Breast epithelium (tissue), 4 donors: ENCODE measurements at places on chromosomes 2 and 18. TPM values are rescaled to one million over a fixed set of nuclear protein-coding genes. Genes with fewer than 3 reads are reported as not detected.

DNA sequence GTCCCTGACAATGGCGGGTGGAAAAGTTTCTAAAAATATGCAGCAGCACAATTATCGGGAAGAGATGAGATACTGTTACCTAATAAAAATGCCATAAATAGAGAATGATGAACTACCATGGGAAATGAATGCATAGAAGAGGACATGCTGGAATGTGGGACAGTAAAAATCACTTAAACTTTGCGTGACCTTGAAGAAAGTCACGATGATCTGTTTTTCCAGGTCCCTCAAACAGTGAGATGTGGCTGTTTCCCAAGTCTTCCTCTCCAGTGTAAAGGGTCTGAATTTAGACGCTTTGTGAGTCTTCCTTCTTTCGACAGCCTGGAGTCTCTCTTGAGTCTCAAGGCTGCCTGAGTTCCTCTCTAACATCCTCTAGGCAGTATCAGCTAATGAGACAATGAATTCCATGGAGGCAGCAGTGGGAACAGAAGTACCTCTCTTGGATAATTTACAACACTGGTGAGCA lies 1.4 kb downstream of the CLUL1 start:
- H3K27me3 ChIP-seq = no peaks in the 10 kb centered on the region
- no peak overlapping the region for H3K4me3 ChIP-seq
- DNase-seq = no peak

DNA sequence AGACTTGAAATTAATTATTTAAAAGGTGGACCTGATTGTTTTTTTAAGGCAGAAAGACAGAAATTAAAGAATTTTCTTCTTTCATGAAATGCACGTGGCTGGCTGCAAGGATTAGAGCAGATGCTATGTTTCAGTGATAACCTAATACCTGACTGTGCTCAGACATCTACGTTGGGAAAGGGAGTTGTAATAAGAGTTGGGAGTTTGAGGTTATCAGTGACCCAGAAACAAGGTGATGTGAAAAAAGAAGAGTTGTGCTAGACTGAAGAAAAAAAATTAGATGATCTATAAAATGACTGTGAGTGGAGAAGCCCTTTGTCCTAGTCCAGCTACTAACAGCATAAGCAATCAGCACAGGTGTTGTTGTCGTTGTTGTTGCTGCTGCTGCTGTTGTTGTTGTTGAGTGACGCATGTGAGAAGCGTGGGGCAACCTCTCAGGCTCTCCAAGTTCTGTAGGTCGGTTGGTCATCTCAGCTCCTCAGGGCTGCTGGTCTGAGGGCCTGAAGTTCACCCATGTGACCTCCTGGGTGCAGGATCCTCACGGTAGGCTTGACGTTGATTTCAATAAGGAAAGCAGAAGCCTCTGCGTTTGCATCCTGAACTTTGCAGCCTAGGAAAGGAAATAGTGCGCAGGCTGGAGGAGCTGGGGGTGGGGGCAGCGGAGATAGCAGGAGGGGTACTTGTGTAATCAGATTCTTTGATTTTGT lies 7.6 kb downstream of the POU3F3 start:
- H3K4me1 ChIP-seq = no peaks in the 10 kb centered on the region
- H3K27me3 ChIP-seq = peaks cover 98% of the 10 kb centered on the region
- DNase-seq = no peak
- no peak overlapping the region for H3K27ac ChIP-seq

PROM2 gene
- total RNA-seq = 47.7 TPM

PCARE gene
- total RNA-seq = not detected

DNA sequence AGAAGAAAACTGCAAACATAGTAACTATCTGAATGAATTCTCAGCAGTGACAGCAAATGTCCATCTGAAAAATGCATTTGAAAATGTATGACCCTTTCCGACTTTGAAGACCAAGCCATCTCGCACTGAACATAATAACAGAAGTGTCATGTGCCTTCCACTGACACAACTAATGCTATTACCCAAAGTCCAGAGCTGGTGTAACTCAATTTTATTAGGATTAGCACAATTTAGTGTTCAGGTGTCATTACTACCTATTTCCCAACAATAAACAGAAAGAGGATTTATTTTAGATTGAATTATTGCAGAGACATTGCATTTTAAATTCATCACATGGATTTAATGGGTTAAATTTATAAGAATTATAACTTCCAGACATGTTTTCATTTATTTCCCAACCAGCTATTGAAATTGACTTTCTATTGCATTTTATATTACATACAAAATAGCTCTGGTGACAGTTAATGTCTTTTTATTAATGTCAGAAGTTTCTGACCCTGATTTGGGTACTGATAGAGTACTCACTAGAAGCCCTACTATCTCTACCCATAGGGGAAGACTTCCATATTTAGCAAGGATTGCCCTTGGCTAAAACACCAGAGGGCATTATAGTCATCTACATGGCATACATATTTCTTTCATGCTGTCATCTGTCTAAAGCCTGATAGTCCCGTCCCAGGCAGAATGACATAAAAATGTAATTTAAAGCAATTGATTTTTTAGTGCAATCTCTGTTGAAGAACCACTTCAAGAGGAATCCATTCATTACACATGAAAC lies 7.0 kb upstream of the STK39 start:
- no peak overlapping the region for H3K27ac ChIP-seq
- no peaks in the 10 kb centered on the region for H3K27me3 ChIP-seq
- H3K36me3 ChIP-seq = no peaks in the 10 kb centered on the region
- H3K4me1 ChIP-seq = no peaks in the 10 kb centered on the region
- no peak overlapping the region for H3K4me3 ChIP-seq
- DNase-seq = no peak

DNA sequence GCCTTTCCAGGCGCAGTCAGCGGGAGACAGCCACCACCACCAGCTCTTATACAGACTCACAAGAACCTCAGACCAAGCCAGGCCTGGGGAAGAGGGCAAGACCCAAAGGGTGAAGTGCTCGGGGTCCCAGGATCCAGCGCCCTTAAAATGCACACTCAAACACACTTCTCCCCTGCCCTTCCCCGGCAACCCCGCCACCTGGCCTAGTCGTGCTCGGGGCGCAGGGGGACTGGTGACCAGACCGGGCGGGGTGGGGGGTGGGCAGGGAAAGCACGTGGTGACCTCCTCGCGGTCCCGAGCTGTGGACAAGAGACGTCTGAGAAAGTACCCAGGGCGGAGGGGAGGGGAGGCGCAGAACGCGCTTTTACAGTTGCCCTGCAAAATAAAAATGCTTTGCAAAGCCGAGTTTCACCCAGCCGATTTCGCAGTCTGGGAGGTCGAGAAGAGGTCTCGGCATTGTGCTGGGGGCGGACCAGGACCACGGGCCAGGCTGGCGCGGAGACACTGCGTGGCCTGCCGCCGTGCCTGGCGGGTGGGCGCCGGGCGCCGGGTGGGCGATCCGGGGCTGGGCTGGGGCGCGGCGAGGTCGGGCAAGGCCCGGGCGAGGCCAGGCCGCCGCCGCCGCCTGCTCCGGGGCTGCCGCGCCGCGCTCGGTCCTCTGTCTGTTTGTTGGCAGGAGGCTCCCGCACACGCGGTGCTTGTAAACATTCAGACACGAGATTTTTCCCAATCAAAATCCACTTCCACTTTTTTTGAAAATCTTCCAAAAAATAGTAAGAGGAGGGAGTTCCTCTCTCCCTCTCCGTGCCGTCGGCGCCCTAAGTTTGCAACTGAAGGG lies 2.0 kb downstream of the BCL11A start:
- H3K27me3 ChIP-seq = no peaks in the 10 kb centered on the region
- H3K4me1 ChIP-seq = no peaks in the 10 kb centered on the region
- H3K27ac ChIP-seq = peak overlapping the region; percentile 76
- DNase-seq = no peak

PLEKHH2 gene
- 42.1 TPM for total RNA-seq

FHOD3 gene
- total RNA-seq = 1.9 TPM

APCDD1 gene
- 275 TPM for total RNA-seq

DNA sequence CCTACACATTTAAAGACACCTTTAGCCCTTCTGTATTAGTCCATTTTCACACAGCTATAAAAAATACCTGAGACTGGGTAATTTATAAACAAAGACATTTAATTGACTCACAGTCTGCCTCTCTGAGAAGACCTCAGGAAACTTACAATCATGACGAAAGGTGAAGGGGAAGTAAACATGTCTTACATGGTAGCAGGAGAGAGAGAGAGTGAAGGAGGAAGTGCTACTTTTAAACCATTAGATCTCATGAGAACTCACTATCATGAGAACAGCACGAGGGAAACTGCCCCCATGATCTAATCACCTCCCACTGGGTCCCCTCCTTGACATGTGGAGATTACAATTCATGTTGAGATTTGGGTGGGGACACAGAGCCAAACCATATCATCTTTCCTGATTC lies 946.6 kb downstream of the SLC4A3 start:
- H3K27ac ChIP-seq = no peak overlapping the region
- no peaks in the 10 kb centered on the region for H3K36me3 ChIP-seq
- no peak overlapping the region for H3K4me3 ChIP-seq
- H3K27me3 ChIP-seq = no peaks in the 10 kb centered on the region

DNA sequence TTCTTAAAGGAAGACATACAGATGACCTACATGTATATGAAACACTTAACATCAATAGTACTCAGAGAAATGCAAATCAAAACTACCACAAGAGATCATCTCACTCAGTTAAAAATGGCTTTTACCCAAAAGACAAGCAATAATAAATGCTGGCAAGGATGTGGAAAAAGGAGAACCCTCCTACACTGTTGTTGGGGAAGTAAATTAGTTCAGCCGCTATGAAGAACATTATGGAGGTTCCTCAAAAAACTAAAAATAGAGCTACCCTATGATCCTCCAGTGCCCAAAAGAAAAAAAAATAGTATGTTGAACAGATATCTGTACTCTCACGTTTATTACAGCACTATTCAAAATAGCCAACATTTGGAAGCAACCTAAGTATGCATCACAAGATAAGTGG lies 1579.4 kb upstream of the TMEFF2 start:
- H3K4me3 ChIP-seq = no peak overlapping the region
- DNase-seq = no peak
- no peaks in the 10 kb centered on the region for H3K4me1 ChIP-seq
- H3K27me3 ChIP-seq = no peaks in the 10 kb centered on the region

FER1L5 gene
- 0.73 TPM for total RNA-seq

- no peaks in the 10 kb centered on the region for H3K36me3 ChIP-seq
- H3K27ac ChIP-seq = no peak overlapping the region
- DNase-seq = no peak
- H3K4me1 ChIP-seq = no peaks in the 10 kb centered on the region
- H3K27me3 ChIP-seq = peaks cover 53% of the 10 kb centered on the region
- no peak overlapping the region for H3K4me3 ChIP-seq
Measured at GRCh38 chr2:222272446-222273015, 26.3 kb downstream of the PAX3 start.

NT5DC4 gene
- not detected for total RNA-seq

GRCh38 chr18:24659827-24660720 lies 199.6 kb downstream of the HRH4 start:
- peak; percentile 22 for DNase-seq
- H3K27me3 ChIP-seq = no peaks in the 10 kb centered on the region
- H3K4me1 ChIP-seq = no peaks in the 10 kb centered on the region
- peak overlapping the region; percentile 49 for H3K4me3 ChIP-seq

NCKAP1 gene
- 122 TPM for total RNA-seq

KIF3C gene
- 32.8 TPM for total RNA-seq

DNA sequence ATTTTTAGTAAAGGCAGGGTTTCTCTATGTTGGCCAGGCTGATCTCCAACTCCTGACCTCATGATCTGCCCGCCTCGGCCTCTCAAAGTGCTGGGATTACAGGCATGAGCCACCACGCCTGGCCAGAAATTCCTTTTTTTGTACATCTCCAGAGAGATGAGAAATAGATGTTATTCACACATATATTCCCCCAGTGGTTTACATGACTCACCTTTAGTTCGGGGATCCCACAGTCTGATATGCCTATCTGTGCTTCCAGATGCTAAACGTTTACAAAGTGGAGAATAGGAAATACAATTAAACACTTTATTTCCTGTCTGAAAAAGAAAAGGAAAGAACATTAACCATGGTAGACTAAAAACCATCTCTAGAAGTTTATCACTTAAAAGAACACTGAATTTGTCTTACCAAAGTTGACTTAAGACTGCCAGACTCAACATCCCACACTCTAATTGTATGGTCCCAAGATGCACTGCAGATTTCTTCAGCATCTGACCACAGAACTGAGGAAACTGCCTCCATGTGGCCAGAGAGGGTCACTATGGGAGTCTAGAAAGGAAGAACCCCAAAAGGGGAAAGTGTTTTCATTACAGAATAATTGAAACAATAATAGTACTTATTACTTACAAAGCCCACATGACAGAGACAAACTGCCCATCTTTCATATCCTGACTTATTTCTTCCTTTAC lies 12.6 kb upstream of the ICA1L start:
- H3K27ac ChIP-seq = no peak overlapping the region
- H3K36me3 ChIP-seq = no peaks in the 10 kb centered on the region
- H3K27me3 ChIP-seq = no peaks in the 10 kb centered on the region
- H3K4me1 ChIP-seq = no peaks in the 10 kb centered on the region
- H3K4me3 ChIP-seq = no peak overlapping the region

GRCh38 chr18:55549474-55550104 lies 38.4 kb downstream of the TCF4 start:
- no peaks in the 10 kb centered on the region for H3K4me1 ChIP-seq
- no peak for DNase-seq
- H3K4me3 ChIP-seq = no peak overlapping the region
- H3K27me3 ChIP-seq = no peaks in the 10 kb centered on the region

DNA sequence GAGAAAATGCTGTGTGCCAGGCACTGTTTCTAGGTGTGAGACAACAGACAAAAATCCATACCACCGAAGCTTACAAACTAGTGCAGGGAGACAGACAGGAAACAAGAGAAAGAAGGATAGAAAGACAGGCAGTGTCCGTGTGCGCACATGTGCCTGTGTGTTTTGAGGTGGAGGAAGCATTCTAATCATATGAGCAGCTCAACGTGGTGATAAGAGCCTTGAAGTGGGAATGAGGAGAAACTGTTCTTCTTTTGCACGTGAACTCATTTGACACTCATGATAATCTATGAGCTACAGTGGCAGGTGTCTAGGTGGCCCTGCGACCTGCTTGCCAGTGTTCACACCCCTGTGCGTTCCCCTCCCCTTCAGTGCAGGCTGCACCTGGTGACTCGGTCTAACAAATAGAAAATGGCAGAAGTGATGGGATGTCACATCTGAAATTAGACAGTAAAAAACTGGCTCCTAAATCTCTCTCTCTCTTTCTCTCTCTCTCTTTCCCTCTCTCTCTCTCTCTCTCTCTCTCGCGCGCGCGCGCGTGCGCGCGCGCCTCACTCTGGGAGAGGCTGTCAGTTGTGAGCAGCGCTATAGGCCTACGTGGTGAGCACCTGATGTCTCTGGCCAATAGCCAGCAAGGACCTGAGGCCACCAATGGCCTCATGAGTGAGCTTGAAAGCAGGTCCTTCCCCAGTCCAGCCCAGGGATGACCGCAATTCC lies 74.8 kb downstream of the EN1 start:
- no peaks in the 10 kb centered on the region for H3K36me3 ChIP-seq
- H3K27ac ChIP-seq = no peak overlapping the region
- no peaks in the 10 kb centered on the region for H3K4me1 ChIP-seq
- no peak for DNase-seq

GRCh38 chr2:178320011-178320585 lies 125.8 kb downstream of the OSBPL6 start:
- no peak overlapping the region for H3K4me3 ChIP-seq
- no peaks in the 10 kb centered on the region for H3K4me1 ChIP-seq
- no peaks in the 10 kb centered on the region for H3K36me3 ChIP-seq
- H3K27ac ChIP-seq = no peak overlapping the region
- no peaks in the 10 kb centered on the region for H3K27me3 ChIP-seq
